Stimulated activated CD4-positive, alpha-beta T cell treated with anti-CD3 and anti-CD28 coated beads, Interleukin-1b, Interleukin-23, amount 100 ng/mL, for 1 hour (primary cell): ENCODE measurements at places on chromosomes 7 and 10.

- DNase-seq: no peak
Measured at GRCh38 chr10:117224881-117225280, 16.0 kb upstream of the SLC18A2 start.

DNA sequence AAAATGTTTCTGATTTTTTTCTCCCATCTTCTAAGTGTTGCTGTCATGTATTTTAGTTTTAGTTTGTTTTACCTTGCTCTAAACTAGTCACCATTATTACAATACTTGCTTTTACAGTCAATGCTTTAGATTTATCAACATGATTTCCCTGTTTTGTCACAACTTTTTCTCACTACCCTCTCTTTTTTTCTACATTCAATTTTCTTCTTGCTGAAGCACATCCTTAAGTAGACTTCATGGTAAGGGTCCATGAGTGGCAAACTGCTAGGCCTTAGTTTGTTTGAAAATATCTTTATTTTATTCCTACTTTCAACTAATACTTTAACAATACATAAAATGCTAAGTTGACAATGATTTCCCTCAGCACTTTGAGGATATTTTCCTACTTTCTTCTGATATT, 173.5 kb downstream of the DNAJC1 start:
- DNase-seq: no peak

DNA sequence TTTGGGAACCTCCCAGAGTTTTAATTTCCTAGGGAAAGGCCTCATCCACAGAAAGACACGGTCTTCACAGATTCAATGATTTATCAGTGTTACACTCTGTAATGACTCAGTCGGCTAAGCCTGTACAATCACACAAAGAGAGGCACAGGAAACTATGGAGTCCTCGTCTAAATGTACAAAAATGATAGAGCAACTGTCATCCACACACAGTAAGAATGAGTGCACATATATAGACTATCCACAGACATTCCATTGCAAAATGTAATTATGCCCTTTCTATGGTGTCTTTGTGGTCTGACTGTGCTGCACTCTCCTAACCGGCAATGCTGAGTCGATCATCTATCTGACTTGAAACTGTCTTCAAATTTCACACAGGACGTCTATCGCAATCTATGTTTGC, 3.5 kb upstream of the NAMPT start:
- DNase-seq: no peak

DNA sequence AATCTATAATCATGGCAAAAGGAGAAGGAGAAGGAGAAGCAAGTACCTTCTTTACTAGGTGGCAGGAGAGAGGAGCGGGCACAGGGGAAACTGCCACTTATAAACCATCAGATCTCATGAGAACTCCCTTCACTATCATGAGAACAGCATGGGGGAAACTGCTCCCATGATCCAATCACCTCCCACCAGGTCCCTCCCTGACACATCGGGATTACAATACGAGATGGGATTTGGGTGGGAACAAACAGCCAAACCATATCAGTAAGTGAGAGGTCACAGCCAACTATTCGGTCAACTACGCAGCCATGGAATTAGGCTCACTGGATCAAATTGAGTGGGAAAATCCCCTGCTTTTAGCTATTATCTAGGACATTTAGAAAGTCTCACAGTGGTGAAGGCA, 54.2 kb upstream of the STEAP1B start:
- no peak for DNase-seq

- DNase-seq: no peak
Measured at GRCh38 chr10:8060704-8061121, 6.2 kb downstream of the GATA3 start.

DNA sequence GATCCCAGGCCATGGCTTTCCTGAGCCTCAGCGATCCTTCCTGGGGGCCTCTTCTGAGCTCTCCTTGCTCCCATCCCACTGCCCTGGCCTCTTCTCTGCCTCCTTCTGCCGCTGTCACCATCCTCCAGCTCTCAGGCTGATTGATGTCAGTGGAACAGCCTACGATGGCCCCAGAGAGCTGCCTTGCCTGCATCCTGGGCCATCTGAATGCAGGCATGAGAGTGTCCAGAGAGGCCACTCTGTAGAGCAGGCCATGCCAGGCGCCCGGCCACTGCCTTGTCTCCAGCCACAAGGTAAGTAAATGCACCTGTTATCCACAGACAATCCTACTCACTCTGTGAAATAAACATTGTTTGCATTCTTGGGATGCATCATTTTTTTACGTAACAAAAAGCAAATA, 171.4 kb upstream of the PPP2R2D start:
- DNase-seq: no peak

DNA sequence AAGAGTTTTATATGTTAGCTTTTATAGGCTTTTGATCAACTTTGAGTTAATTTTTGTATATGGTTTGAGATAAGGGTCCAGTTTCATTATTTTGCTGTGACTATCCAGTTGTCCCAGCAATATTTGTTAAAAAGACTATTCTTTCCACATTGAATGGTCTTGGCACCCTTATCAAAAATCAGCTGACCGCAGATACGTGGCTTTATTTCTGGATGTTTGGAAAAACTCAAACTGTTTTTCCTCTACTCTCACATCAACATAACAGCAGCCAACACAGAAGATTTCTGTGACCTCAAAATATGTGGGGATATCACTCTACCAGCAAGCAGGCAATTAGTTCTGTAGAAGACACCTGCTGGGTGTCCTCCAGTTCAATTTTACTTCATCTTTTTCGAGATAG, 116.6 kb upstream of the GLCCI1 start:
- no peak for DNase-seq

DNA sequence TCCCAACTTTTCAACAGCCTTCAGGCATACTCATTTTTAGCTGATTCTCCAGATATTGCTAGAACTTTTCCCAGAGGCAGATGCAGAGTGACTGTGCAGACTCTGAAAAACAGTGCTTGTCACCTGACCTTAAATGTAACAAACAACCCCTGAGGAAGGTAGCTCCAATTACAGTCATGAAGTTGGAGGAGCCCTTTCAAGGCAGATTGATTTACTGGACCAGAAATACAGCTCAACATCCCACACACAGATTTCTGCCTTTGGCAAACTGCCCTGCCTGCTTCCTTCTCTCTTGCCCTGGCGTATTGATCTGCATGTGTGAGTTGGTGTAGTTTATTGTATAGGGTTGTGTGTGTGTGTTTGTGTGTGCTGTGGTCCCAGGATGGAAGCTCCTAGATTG, 38.5 kb downstream of the PYROXD2 start:
- DNase-seq: no peak

- DNase-seq: no peak
Measured at GRCh38 chr7:95755277-95755934, 16.9 kb upstream of the DYNC1I1 start.

- no peak for DNase-seq
Measured at GRCh38 chr7:42152329-42153205, 84.4 kb downstream of the GLI3 start.

DNA sequence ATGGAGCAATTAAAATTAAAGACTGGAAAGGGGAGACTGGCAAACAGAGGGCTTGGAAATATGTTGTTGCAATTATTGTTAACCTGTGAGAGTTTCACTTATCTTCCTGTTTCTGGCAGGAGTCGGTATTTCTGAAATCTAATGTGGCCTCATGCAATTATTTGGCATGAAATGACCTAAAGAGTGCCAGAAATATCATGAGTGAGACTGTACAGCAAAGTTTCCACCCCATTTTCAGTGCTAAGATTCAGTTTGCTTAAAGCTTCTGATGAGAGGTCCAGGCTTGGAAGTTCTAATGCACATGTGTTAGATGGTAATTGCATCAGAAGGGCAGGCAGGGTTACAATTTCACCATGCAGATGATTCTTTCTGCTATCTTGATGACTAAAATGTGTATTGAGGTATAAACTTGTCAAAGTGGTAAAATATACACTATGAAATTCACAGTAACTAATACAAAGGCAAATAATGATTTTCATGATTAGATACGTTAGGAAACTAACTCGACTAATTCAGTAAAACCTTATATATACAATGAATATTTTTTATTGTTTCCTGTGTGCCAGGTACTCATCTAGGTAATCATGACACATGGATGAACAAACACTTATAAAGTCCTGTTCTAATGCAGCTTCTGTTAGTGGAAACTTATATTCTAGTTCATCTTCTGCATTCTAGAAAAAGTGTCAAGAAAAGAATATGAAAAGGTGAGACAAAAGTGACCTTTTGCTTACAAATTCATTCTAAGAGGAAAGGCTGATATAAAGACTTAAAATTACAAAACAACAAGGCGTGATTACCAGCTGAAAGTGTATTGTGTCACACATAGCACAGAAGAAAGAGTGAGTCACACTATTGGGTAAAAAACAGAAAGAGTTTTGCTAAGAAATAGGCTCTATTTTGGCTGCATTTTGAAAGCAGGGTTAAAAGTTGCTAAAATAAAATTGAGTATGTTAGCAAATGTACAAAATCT, 533.4 kb upstream of the SEMA3D start:
- DNase-seq: no peak

- no peak for DNase-seq
Measured at GRCh38 chr10:23512355-23513058, 73.6 kb downstream of the OTUD1 start.

- DNase-seq: no peak
Measured at GRCh38 chr7:135712182-135712782, 15.7 kb downstream of the SLC13A4 start.

DNA sequence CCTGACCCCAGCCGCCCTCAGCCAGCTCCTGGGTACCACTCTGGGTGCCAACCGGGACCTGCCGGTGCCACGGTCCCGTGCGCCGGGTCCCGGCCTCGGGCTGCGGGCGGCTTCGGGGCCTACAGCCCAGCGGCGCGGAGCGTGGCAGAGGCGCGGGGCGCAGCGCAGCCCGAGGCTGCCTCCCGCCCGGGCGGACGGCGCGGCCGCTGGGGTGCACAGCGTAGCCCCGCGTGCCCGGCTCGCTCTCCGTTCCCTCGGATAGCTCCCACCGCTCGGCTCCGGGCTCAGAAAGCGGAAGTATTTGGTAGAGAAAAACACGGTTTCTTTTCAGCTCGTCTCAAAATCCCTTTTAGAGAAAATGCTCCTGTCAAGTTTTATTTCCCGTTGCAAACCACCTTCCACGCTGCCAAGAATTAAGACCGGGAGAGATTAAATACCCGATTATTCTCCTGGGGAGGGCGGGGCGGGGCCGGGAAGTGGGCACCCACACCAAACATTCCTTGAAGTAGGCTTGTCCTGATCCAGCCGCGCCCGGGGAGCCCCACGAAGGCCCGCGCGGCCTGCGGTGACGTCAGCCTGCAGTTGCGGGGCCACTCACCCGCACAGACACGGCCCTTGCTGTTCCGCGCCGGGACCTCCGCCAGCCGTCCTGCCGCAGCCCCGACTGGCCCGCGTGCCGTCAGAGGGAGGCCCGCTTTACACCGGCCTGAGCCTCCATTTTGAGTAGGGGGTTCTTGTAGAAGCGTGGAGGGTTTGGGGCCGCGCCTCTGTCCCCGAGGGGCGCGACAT, 7.2 kb downstream of the HOXA13 start:
- DNase-seq: no peak

DNA sequence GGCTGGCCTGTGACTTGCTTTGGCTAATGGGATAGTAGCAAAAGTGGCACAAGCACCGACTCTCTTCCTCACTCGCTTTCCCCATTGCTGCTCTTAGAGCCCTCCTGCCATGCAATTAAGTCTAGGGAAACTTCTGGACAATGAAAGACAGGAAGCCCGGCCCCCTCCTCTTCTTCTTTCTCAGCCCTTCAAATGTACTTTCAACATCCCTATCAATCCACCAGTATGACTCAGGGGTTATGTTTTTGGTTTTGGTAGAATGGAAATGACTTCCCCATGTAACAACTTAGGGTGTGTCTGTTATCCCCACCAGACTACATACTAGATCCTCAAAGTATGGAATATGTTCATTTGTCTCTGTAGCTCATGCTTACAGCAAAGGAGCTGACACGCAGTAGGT, 139.0 kb upstream of the GDF10 start:
- no peak for DNase-seq

- no peak for DNase-seq
Measured at GRCh38 chr10:11148142-11149028, 130.7 kb downstream of the CELF2 start.

- DNase-seq: no peak
Measured at GRCh38 chr10:86371691-86372090, 5.1 kb upstream of the GRID1 start.

- no peak for DNase-seq
Measured at GRCh38 chr7:105337529-105337928, 51.2 kb downstream of the SRPK2 start.

- no peak for DNase-seq
Measured at GRCh38 chr10:86786368-86786767, 29.9 kb downstream of the BMPR1A start.

DNA sequence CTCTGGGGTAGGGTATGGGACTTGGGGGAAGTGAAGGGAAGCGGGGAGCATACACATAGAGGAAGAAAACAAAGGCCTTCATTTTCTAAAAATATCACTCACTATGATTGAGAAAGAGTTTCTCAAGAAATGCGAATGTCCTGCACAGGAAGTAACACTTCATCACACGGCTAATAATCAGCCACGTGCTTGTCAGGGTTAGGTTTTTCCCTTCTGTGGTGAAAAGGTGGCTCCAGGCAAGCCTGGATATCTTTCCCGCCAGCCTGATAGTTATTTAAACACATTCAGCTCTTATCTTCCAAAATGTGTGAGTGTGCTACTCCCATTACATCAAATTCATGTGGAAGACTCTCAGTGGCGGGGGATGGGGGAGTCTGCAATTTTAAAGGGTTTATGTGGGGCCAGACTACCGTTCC, 166.4 kb upstream of the ADO start:
- DNase-seq: no peak

DNA sequence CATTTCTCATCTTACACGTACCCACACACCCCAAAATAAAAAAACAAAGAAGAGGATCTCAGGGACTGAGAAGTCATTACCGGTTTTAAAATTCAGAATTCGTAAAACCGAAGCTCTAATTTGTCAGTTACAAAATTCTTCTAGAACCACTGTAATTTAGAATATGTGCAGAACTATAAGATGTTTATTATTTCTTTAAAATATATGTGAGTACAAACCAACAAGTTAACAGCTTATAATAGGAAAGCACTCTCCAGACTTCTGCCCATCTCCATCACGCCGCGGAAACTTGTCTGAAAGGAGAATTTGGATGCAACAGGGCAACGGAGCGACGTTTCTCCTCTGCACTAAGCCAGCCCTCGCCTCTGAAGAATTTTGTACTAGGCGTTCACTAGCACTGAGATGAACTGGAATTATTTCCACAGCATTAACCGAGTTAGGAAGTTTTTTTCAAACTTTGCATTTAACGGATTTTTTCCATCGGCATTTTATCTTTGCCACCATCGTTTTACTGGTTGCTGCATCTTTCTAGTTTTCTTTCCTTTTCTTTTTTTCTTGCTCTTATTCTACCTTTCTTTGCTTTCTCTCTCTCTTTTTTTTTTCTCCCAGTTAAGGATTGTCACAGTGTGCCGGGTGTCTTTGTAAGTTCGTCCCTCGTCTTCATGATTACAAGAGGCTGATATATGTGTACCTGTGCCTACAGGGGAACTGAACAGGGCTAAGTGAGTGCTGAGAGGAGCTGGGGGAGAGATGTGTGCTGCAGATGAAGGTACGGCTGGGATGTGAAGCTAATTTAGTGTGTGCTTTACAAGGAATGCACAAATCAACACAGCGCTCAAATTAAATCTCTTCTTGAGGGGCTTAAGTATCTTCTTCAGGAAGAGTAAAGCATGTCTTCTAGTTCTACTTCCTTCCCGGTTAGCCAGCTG, 295.9 kb upstream of the NFE2L3 start:
- DNase-seq: no peak
